RPMI7951 (cell line): ENCODE measurements at places on chromosomes 7 and 10. TPM values are rescaled to one million over a fixed set of nuclear protein-coding genes. Genes with fewer than 3 reads are reported as not detected.

LEP gene
- not detected in 2 replicates for total RNA-seq

BNIP3 gene
- total RNA-seq, result 314 and 385 TPM in 2 replicates

PRSS37 gene
- total RNA-seq, result not detected in 2 replicates

KCND2 gene
- total RNA-seq, result not detected in 2 replicates

CNNM1 gene
- total RNA-seq, result 1.4 and 2.2 TPM in 2 replicates
